ENCODE measurements at places on chromosomes 13 and 19.
A peak's percentile ranks its signal among the peaks of the same experiment; 100 is the strongest.

- DNase-seq: no peak
Observed at GRCh38 chr13:80199585-80200292, 141.2 kb downstream of the SPRY2 start.

GRCh38 chr13:29483211-29483610 lies 112.3 kb downstream of the SLC7A1 start:
- no peak for DNase-seq

DNA sequence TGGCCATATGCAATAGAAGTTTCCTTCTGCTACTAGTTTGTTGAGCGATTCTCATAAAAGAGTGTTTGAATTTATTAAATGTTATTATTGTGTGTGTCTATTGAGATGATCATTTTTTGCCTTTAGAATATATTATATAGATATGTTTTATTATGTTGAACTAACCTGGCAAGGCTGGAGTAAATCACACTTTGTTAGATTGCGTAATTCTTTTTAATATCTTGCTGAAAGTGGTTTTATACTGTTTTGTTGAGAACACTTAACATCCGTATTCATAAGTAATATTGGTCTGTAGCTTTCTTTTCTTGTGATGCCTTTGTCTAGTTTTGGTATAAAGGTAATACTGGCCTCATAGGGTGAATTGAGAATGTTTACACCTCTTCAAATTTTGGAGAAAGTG lies 574.3 kb upstream of the PCDH20 start:
- no peak for DNase-seq

GRCh38 chr19:3359015-3359918 lies 7.1 kb upstream of the NFIC start:
- DNase-seq: peak; percentile 58

GRCh38 chr19:6813659-6814058 lies 41.2 kb downstream of the VAV1 start:
- no peak for DNase-seq

Measured in activated CD4-positive, CD25-positive, alpha-beta regulatory T cell treated with anti-CD3 and anti-CD28 coated beads, Interleukin-2, amount 50 U/mL, for 72 hours (primary cell).